HFF-Myc (cell line): ENCODE measurements at places on chromosomes 7 and 10.

DNA sequence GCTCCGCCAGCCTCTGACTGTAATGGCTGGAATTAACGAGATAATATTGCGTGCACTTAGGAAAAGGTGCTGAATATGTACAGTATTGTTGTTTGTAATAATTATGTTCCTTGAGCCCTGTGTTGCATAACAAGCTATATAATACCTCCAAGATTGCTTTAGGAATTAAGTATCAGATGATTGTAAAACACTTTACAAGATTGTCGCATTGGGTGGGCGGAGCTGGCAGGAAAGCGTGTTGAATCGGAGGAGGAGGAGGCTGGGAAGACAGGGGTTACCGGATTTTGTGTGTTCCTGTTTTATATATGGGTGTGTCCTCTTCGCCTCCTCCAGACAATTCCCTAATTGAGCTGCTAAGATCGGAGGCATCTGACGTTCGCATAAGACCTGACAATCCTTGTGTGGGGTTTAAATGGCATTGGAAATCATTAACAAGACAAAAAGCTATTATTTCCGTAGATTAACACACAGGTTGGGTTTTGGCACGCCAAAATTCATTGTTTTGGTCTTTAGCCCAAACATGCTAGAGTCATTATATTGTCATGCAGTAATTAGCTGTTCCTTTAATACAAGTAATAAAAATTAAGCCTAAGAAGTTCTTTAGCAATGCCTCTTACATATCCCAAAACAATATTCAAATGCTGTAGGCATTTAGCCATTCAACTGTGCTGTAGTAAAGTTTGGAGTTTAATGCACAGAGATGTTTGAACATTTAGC is 192.9 kb upstream of the SH2B2 start:
- DNase-seq = no peak

DNA sequence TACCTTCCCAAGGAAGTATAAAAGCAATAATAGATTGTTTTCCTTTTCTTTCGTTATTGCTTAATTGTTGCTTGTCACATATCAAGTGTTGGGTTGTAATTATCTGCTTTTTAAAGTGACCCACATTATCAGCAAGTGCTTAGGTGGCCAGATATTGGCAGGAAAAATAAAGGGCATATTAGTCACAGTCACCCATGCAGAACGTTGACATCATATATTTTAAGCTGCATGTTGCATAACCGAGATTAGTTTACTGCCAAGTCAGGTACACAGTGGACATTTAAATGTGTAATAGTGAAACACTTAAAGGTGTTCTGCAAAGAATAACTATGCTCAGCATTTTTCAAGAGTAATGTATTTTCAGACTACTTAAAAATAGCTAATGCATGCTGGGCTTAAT is 11.4 kb downstream of the NEBL start:
- DNase-seq = no peak

DNA sequence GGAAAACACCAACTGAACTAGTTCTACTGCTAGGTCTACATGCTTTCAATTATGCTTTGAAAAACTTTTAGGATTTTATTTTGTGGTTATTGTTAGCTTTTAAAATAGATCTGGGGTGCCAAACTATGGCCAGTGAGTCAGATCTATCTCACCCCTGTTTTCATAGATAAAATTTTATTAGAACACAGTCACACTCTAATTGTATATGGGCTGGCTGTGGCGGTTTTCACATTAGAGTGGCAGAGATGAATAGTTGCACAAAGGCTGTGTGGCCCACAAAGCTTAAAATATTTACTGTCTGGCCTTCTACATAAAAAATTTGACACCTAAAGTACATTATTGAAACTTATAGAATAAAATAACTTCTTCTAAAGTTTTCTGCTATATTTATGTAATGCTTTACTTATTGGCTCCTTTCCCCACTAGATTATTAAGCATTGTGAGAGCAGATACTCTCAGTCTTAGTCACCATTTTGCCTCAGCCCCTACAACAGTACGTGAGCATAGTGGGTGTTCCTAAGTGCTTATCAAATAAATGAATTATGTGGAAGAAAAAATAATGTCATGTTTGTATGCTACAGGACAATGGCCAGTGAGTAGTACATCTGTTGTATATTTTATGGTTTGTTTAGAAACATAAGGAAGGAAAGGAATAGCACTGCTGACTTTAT is 5.4 kb upstream of the SUV39H2 start:
- no peak for DNase-seq

GRCh38 chr7:92131764-92132330 is 2.4 kb downstream of the CYP51A1 start:
- DNase-seq = no peak

GRCh38 chr10:128001363-128001745 is 94.5 kb downstream of the PTPRE start:
- DNase-seq = no peak

GRCh38 chr7:131898418-131898817 is 342.0 kb upstream of the PODXL start:
- DNase-seq = no peak

DNA sequence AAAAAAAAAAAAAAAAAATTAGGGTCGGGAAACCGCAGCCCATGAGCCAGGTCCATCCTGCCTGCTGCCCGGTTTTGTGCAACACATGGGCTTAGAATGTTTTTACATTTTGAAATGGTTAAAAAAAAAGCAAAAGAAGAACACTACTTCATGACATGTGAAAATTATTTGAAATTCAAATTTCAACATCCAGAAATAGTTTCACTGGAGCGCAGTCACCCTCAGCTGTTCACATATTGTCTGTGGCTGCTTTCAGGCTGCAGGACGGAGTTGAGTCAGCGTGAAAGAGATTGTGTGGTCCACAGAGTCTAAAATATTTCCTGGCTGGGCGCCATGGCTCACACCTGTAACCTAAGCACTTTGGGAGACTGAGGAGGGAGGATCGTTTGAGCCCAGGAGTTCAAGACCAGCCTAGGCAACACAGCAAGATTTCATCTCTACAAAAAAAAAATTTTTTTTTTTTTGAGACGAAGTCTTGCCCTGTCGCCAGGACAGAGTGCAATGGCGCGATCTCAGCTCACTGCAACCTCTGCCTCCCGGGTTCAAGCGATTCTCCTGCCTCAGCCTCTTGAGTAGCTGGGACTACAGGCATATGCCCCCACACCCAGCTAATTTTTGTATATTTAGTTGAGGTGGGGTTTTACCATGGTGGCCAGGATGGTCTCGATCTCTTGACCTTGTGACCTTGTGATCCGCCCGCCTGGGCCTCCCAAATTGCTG is 63.9 kb upstream of the ECHDC3 start:
- no peak for DNase-seq

DNA sequence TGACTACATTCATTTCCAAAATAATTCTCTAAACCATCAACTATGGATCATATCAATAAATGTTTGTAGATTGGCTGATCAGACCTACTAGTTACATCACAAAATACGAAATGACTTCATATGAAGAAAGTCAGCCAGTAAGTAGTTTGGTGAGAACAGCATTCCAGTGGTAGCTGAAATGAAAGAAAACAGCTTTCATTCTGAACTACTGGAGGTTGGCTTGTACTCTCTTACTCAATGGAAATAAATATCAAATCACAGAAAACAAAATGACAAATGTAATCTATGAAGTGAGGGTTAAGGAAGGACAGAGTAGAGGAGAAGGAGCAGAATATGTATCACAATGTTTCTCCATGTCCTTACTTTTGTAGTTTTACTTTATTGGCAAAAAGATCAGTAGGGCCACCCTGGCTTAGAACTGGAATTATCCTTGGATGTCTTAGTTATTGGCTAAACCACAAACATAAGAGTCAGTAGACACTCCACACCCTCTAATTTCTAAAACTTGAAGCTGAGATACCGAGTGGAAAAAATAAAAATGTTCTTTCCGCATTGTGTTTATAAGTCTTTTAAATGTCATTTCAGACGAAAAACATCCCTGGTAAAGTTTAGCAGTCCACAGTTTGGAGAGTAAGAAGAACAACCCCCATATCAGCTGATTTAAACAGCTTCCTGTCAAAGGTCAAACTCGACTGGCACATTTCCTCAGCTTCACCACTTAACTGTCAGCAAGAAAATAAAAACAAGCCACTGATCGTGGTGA is 74.0 kb upstream of the DGKI start:
- DNase-seq = no peak

DNA sequence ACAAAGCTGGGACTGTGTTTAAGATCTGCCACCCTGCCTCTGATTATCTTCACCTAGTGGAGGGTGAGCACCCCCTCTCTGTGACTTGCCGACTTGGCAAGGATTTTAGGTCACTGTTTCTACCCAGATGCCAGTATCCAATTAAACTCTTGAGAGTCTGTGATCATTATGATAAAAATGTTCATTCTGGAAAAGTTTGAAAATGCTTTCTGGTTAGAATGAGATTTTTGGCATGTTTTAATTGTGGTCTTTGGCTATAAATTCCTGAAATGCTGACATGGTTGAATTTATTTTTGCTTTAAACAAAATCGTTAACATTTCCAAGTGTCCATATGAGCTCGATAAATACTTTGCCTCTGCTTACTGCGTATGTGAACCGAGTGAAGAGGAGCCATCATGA is 221.4 kb downstream of the BICC1 start:
- DNase-seq = no peak

GRCh38 chr7:23664122-23664521 is 15.9 kb upstream of the FAM221A start:
- no peak for DNase-seq

DNA sequence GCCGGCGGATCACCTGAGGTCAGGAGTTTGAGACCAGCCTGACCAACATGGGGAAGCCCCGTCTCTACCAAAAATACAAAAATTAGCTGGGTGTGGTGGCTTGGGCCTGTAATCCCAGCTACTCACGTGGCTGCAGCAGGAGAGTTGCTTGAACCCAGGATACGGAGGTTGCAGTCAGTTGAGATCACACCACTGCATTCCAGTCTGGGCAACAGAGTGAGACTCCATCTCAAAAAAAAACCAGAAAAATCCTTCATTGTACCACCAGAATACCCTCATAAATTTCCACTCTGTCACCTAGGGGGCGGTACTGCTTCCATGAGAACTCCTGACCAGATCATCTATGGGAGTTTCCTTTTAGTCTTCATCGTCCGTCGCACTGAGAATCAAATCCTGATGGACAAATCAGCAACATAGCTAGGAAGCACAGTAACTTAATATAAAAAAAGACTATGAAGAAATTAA is 225.8 kb upstream of the KLF14 start:
- peak; percentile 67 for DNase-seq

DNA sequence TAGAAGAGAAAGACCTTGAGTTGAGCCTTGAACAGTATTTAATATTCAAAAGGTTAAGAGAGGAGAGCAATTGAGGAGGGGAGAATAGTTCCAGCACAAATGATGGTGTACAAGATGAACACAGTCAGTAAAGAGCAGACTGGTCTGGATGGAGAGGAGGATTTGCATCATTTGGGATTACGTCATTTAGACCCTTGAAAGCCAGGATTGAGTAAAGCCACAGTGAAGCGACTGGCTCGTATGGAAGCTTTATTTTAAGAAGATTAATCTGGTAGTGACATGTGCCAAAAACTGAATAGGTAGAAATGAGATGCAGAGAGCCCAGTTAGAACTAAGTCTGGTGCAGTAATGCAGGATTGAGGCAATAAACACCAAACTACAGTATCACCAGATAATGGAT is 52.6 kb downstream of the TRUB1 start:
- DNase-seq = no peak

DNA sequence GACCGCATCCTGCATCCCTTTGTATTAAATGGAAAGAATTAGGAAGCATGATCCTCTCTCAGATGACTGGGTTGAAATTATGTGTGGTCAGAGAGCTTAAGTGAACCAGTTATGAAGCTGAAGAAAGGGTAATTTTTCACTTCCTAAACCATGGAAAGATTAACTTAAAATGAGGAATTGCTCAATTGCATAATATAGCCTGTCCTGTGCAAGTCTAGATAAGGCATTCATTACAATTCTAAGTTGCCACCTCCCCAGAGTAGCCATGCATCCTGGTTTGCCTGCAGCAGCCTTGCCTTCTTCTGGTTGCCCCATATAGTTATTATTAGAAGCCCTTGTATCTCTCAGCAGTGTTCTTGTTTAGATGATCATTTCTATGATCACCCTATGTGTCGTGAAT is 45.3 kb downstream of the STARD3NL start:
- no peak for DNase-seq

- no peak for DNase-seq
Observed at GRCh38 chr10:11462071-11462470, 149.4 kb downstream of the USP6NL start.

GRCh38 chr10:43203448-43204041 is 63.3 kb downstream of the RASGEF1A start:
- DNase-seq = no peak

DNA sequence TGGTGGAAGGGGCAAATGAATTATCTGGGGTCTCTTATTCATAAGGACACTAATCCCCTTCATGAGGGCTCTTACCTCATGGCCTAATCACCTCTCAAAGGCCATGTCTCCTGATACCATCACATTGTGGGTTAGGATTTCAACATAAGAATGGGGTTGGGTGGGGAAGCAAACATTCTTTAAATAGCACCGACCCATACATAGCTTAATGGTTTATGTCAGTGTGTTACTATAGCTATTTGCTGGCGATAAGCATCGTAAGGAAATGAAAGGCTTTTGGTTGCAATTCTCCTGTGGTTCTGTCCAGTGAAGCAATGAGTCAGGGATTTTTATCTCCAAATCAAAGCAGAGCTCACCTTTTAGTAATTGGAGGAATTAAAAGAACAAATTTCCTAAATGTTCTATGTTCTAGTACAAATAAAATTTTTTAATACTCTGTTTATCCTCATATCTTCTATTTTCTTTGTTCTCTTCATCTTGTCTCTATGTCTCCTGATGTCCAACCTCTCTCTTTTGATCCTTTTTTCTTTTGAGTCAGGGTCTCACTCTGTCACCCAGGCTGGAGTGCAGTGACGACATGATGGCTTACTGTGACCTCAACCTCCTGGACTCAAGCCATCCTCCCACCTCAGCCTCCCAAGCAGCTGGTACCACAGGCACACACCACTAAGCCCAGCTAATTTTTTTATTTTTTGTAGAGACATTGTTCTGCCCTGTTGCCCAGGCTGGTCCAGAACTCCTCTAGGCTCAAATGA is 57.0 kb upstream of the GLCCI1 start:
- DNase-seq = peak; percentile 9

GRCh38 chr10:21515361-21516241 is 9.9 kb downstream of the SKIDA1 start:
- no peak for DNase-seq

DNA sequence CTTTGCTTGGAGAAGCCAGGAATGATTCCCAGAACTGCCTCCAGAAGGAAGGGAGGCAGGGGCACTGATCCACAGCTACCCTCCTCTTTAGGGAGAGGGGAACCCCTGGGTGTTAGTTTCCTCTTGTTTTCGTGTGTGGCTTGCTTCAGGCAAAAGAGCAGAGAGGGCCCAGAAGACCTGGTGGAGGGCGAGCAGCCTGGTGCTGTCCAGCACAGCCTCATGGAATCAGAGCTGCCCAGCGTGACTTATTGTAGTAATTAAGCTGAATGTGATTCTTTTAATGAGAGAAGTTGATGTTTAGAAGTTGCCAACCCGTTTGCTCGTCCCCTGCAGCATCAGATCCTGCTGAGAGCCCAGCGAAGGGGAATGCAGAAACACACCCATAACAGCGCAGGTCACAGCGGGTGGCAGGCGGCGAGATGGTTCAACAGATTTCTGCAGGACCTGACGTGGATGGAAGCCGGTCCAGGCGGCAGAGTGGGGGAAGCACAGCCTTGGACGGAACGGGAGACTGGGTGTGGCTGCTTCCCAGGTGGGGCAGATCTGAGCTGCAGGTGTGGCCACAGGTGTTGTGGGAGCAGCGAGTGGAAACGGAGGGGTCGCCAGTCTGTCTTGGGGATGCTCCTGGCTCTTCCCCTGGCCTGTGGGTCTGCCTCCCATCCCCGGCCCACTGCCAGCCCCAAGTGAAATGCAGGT is 53.7 kb upstream of the SHH start:
- no peak for DNase-seq
